ENCODE measurements at places on chromosomes 7 and 10.

- peak; percentile 80 for DNase-seq
These were observed at the start of the genes GLUD1 and SHLD2 for GRCh38 chr10:87094373-87095235. TSS of gene GLUD1 (minus strand) at chr10:87094843. CDS start at chr10:87094769, 74 bp downstream. TSS of gene SHLD2 (plus strand) at chr10:87095206. CDS start at chr10:87151355, 56,149 bp downstream.

GRCh38 chr10:35379226-35380137 lies 43.2 kb downstream of the CCNY start:
- DNase-seq, result peak; percentile 19

GRCh38 chr10:117476716-117477115 lies 65.8 kb upstream of the EMX2 start:
- no peak for DNase-seq

GRCh38 chr10:35369049-35369611 lies 32.8 kb downstream of the CCNY start:
- DNase-seq, result no peak

DNA sequence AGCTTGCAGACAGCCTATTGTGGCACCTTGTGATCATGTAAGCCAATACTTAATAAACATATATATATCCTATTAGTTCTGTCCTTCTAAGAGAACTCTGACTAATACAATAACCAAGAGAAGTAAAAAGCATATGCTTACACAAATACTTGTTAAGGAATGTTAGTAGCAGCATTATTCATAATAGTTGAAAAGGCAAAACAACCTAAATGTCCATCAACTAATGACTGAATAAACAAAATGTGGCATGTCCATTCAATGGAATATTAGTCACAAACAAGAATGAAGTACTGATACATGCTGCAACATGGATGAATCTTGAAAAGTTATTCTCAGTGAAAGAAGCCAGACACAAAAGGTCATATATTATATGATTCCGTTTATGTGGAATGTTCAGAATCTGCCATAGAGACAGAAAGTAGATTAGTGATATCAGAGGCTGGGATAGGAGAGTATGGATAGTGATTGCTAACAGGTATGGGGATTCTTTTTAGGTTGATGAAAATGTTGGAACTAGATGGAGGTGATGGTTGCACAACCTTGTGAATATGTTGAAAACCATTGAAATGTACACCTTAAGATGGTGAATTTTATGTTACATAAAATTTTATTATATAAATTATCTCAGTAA lies 112.5 kb upstream of the UNC5B start:
- DNase-seq, result no peak

DNA sequence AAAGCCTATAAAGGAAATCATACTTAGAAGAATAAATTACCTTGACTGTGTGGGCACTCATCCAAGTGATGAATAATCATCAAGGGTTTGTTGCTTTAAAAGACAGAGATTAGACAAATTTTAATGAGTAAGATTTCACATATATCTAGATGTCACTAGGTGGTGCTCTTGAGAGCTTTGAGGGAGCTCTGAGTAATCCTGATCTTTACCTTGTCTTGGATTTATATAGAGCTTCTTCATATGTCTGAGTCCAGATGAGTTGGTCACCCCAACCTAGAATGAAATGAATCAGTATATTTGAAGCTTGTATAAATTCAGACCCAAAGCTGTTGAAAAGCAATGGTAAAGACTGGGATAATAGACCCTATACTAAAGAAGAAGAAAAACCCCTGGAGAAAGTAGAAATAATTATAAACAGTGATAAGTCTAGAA lies 3.7 kb downstream of the AGR2 start:
- DNase-seq, result no peak

- DNase-seq, result no peak
These were observed 15.7 kb upstream of the CRYGN start for GRCh38 chr7:151455690-151456089.

DNA sequence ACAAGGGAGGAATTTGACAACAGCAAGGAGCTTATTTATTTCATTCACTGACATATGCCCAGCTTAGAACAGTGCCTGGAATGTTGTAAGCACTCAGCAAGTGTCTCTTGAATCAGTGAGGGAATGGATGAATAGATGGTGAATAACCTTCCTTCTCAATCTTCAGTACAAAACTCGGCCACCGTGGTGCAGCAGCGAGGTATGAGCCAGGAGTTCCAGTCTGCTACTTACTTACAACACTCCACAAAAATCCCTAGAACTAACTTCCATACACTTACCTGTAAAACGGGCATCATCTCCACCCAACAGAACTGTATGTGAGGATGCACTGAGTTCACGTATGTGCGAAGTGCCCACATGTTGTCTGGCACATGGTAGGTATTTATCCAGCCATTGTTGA lies 237.4 kb downstream of the WDR11 start:
- DNase-seq, result peak; percentile 42

DNA sequence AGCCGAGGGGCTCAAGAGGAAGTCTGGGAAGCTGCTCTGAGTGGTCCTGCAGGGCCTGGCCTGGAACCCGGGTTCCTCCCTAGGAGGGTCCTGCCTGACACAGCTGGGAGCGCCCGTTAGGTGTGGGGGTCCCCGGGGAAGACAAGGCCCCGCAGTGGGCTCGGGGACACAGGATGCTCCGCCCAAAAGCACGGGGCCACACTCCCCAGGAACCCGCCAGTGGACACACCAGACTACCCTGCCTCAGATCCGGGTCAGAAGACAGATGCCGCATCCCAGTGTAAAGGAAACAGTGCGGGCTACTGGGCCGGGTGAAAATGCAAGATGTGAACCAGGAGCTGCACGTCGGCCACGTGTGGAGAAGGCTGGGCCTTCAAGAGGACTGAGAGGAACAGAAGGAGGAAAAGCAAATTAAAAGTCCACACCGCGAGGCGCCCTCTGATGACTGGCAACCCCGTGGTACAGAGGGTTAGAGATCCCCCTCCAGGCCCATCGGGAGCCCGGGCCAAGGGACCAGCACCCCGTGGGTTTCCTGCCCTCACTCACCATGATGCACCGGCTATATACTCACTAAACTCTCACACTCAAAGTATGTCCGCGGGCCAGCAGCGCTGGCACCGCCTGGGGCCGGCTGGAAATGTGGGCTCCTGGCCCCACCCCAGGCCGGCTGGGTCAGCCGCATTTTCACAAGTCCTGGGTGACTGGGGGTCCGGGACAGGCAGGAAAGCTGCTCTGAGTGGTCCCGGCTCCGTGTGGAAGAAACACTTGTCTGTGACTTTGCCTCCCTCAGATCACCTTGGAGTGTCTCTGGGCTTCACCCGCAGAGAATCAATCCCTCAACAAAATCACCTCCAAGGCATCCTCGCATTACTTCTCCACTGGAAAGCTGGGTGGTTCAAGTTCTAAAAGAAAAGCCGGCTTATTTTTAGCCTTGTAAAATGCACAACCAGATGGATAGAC lies 6.1 kb downstream of the STK32C start:
- DNase-seq, result no peak

DNA sequence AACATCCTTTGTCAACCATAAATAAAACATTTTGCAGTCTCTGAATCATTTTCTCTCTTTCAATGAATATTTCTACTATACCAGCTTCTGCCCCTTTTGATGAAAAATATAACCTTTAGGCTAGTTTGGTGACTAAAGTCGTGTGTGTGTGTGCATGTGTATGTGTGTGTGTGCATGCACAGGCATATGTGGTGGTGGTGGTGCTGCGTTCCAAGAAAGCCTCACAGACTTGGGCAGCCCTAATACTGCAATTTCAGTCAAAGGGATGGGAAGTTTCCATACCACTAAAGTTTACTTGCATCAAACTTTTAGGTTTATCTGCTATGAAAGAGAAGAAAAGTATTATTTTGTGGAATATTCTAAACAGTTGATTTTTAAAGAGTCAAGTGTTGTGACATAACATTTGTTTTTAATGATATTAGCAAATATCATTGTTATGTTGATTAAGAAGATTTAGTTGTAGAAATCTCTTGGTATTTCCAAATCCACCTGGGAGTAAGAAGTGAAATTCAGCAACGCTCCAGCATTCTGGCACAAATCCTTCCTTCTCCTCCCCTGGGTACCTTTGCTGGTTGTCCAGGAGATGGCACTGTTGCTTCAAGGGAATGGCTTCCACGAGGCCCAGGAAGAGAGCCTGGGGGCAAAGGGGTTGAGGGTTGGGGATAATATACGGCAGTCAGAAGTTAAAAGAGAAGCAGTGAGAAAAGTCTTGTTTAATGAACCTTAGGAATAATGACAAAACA lies 41.5 kb downstream of the ASB4 start:
- no peak for DNase-seq

DNA sequence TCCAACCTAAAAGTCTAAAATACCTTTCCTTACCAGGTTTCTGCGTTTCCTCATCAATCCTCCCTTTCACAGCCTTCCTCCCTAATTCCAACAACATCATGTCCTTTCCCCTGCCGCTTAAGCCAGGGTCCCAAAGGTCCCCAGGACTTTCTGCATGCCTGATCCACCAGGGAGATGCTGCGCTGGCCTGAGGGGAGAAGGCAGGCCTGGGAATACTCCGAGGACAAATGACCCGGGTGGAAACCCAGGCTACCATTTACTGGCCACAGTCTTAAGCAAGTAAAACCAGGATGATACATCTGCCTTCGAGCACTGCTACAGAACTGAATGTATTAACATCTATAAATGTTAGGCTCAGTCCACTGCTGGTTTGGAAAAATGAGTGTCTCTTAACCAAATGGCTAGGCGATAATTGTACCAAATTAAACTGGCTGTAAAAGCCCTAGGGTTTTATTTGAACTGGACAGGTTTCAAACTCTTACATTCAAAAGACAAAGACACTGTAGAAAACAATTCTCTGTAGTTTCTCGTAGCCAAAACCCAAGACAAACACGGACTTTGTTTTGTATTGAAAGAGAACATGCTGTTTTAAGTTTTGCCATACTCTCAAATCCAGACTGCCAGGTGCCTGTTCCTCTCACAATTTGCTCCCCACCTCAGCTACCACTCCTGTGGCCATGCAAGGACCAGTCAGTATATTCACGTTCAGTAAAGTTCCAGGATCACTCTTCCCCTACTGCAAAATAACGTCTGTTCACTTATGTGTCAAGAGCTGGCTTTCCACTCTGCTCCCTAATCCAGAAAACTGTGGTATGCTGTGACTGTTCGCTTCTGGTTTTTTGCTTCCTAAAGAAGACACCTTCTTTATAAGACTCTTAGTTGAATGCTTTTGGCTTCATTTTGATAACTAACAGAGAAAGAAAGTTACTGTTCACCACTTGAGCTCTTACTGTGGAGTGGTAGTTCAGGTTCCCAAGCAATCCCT lies 145.7 kb downstream of the RNF216 start:
- DNase-seq, result no peak

DNA sequence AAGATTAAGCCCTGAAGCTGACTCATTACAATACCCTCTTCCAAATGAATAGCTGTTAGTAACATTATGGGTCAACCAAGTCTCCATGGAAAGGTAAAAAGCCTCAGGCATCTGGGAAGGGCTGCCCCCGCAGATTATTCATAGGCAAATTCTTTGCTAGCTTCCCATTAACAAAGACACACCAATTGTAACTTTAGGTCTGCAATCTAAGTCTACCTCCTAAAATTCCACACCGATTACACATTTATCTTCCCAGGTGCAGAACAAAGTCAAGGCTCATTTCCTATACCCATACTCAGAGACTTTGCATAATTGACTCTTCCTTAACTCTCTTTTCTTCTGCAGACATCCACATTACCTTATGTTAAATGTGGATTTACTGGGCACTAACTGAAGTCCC lies 826.3 kb upstream of the MBL2 start:
- no peak for DNase-seq

DNA sequence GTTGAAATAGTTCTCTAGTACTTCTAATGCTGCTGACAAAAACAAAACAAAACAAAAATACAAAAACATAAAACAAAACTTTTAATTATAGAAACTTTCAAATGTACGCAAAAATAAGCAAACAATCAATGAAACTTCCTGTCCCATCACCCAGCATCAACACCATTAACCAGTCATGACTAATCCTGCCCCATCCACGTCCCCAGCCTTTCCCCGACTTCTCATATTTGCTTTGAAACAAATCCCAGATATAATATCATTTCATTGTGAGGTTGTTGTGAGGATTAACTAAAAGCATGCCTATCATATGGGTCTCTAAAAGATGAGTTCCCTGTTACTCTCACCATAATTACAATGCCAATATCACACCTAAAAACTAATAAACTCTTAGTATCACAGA lies 55.7 kb downstream of the CSTF2T start:
- DNase-seq, result no peak

DNA sequence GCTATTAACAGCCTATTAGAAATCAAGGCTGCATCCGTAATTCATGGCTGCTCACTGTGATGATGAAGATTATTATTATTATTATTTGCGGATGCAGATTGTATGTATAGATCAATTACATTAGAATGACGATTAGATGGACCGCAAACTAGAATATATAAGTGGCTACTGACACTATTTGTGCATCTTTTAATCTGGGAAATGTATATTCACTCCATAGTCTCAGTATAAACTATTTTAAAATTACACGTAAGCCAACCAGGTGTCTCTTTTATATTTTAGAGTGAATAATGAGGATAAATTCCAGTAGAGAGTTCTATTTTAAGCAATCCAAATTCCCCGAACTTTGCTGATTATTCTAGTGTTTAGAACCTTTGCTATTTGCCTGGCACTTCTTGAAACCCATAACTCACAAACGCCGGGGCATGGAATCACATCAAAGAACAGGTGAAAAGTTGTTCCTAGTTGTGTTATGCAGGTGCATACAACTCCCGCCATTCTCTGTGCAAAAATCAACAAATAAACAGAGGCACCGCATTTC lies 509 bp upstream of the ING3 start:
- no peak for DNase-seq

- DNase-seq, result no peak
These were observed 32.1 kb upstream of the A1CF start for GRCh38 chr10:50917486-50917885.

Data from dorsolateral prefrontal cortex (tissue), 122 donors.